ENCODE measurements at places on chromosomes 11 and 22.

DNA sequence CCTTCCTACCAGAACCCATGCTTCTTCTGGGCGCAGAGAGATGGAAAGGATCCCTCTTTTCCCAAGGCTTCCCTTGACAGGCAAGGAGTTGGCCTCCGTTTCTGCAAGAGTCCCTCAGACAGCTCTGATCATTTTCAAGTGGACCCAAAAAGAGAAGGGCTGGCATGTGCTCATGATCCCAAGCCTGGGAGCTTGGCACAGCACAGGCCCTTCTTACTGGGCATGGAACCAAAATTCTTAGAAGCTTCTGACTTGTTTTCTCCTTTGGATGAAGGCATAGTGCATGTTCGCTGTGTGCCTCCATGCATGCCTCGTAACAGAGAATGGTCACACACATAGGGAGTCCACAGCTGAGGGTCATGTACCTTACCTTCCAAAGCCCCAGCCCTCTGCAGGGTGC is 449.6 kb downstream of the MIAT start:
- H3K4me1 ChIP-seq, result no peaks in the 10 kb centered on the region
- no peak overlapping the region for H3K4me3 ChIP-seq
- peaks cover 7% of the 10 kb centered on the region for H3K27me3 ChIP-seq
- DNase-seq, result no peak
- no peaks in the 10 kb centered on the region for H3K36me3 ChIP-seq

- no peak overlapping the region for H3K27ac ChIP-seq
- peaks cover 15% of the 10 kb centered on the region for H3K4me1 ChIP-seq
Measured at GRCh38 chr11:130762638-130763037, 153.6 kb downstream of the SNX19 start.

- H3K4me1 ChIP-seq, result no peaks in the 10 kb centered on the region
- H3K36me3 ChIP-seq, result no peaks in the 10 kb centered on the region
- no peak overlapping the region for H3K27ac ChIP-seq
- no peak for DNase-seq
- no peaks in the 10 kb centered on the region for H3K27me3 ChIP-seq
- no peak overlapping the region for H3K4me3 ChIP-seq
Measured at GRCh38 chr22:48856308-48856615, 971.4 kb downstream of the BRD1 start.

DNA sequence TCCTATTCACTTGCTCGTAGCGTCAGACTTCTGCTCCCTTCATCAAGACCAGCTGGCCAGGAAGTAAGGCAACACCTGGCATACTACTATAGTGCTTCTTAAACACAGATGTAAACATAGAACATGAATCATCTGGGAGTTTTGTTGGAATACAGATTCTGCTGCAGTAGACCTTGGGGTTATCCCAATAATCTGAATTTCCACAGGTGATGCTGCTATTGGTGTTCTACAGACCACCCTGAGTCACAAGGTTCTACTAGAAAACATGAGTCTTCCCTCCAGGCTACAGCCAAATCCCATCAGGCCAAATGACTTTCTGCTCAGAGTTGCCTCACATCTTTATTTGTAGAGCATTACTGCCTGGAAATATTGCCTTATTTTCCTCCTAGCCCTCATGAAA is 175.2 kb downstream of the NELL1 start:
- no peaks in the 10 kb centered on the region for H3K27me3 ChIP-seq
- H3K4me1 ChIP-seq, result no peaks in the 10 kb centered on the region
- H3K36me3 ChIP-seq, result no peaks in the 10 kb centered on the region

GRCh38 chr11:62153087-62153395 is 29.2 kb downstream of the INCENP start:
- no peaks in the 10 kb centered on the region for H3K4me1 ChIP-seq
- no peaks in the 10 kb centered on the region for H3K27me3 ChIP-seq
- H3K27ac ChIP-seq, result no peak overlapping the region
- H3K36me3 ChIP-seq, result peaks cover 24% of the 10 kb centered on the region
- no peak overlapping the region for H3K4me3 ChIP-seq

- H3K27ac ChIP-seq, result no peak overlapping the region
- no peaks in the 10 kb centered on the region for H3K36me3 ChIP-seq
- peaks cover 30% of the 10 kb centered on the region for H3K27me3 ChIP-seq
- no peak for DNase-seq
- H3K4me3 ChIP-seq, result no peak overlapping the region
Measured at GRCh38 chr11:68680541-68681231, 3.7 kb upstream of the GAL start.

DNA sequence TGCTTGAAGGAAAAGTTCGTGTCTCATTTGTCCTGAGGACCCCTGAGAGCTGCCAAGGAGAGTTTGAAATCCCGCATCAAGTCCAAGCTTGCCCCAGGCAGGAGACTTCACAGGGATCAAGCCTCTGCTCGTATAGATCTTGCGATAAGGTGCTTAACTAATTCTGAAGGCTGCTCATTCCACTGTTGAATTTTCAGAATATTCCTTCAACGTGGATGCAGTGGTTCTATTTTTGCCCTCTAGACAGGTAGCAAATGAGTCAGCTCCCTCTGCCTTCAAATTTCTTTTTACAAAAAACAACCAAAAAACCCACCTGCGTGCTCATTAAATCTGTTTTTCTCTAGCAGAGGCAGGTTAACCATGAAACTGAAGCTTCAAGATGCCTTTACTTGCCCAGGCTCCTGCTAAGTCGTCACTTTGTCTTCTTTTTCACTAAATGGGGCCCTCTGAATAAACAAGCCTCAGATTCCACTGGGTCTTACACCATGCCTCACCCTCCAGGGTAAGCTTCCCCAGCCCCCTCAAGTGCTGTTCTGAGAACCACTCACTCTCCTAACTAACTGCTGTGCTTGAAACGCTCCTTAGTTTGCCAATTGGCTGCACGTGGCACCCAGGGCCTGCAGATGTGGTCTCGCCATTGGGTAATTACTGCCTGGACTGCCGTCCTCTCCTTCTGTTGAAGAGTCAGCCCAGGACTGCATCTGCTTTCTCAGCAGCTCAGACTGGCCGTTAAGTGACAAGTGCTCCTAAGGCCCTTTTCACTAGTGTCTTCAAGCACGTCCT is 105.0 kb downstream of the TRPC6 start:
- no peaks in the 10 kb centered on the region for H3K4me1 ChIP-seq
- H3K4me3 ChIP-seq, result no peak overlapping the region
- no peaks in the 10 kb centered on the region for H3K36me3 ChIP-seq
- H3K27ac ChIP-seq, result no peak overlapping the region
- no peaks in the 10 kb centered on the region for H3K27me3 ChIP-seq

- peaks cover 2% of the 10 kb centered on the region for H3K36me3 ChIP-seq
- H3K4me3 ChIP-seq, result no peak overlapping the region
- H3K27me3 ChIP-seq, result peaks cover 4% of the 10 kb centered on the region
- peak overlapping the region; percentile 67 for H3K27ac ChIP-seq
- peaks cover 58% of the 10 kb centered on the region for H3K4me1 ChIP-seq
Measured at GRCh38 chr11:114165326-114166230, 106.1 kb downstream of the ZBTB16 start.

- H3K27ac ChIP-seq, result no peak overlapping the region
- H3K36me3 ChIP-seq, result peaks cover 30% of the 10 kb centered on the region
- peak overlapping the region; percentile 73 for H3K4me3 ChIP-seq
Measured at GRCh38 chr11:65862941-65863888, 3.0 kb downstream of the MUS81 start.

DNA sequence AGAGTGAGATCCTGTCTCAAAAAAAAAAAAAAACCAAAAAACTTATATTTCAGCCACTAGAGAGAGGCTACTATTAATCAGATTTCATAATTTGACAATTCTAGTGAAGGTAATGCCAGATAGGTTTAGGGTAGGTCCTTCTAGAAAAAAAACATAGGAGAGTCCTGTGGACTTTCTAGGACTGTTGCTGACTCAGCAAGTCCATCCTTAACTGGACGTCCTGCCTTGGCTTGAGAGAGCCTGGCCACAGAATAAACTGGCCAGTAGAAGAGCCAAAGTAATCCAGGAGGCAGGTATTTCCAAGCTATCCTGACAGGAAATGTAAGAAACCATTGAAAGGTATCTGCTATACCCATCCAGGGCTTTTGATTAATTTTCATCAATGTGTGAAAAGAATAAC is 64.6 kb downstream of the TRIM44 start:
- H3K27me3 ChIP-seq, result no peaks in the 10 kb centered on the region
- no peak overlapping the region for H3K27ac ChIP-seq
- peaks cover 15% of the 10 kb centered on the region for H3K36me3 ChIP-seq
- H3K4me1 ChIP-seq, result peaks cover 4% of the 10 kb centered on the region
- DNase-seq, result no peak

DNA sequence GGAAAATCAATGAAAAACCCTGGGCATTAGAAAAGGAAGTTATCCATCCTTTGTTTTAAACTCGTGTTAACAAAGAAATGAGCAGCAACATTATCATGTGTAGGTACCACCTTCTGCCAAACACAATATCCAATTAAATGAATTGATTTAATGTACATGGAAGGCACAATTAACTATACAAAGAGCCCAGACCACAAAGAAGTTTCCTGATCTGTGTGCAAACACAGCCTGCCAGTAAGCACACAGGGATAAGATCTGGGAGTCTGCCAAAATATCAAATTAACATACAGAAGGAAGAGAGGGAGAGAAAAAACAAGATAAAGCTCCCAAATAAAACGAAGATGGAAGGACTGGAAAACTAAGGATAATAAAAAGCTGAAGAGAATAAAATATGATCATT is 54.1 kb upstream of the SLC25A1 start:
- no peaks in the 10 kb centered on the region for H3K36me3 ChIP-seq
- no peak overlapping the region for H3K27ac ChIP-seq
- H3K27me3 ChIP-seq, result peaks cover 19% of the 10 kb centered on the region
- H3K4me1 ChIP-seq, result no peaks in the 10 kb centered on the region

DNA sequence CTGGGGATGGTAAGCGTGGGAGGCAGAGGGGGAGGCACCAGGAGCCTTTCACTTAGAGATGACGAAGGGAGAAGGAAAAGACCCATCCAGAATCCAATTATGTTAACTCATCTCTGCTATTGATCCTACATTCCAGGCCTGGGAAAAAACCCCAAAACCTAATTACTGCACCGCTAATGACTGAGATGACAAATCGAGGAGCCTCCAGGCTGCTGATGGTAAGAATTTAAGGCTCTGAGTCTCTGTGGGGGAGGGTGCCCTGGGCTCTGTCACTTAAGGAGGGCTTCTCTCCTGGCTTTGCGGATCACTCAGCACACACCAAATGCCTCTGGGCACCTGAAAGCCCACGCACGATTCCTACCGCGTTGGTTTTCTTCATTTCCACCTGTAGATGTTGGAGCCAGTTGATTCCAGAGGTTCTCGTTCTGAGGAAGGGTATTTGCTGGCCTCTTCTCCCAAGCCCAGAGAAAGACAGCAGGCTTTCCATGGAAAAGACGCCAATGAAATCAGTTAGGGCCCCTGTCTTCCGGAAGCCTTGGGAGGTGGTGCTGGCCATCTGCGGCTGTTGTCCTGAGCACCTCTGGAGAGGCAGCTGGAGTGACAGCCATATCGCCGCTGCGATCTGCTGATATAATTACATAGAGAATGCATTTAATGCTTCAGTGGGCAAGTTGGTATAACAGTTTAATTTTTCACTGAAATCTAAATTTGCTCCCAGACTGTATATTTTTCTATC is 751.2 kb downstream of the BRD1 start:
- DNase-seq, result no peak
- no peaks in the 10 kb centered on the region for H3K4me1 ChIP-seq
- H3K4me3 ChIP-seq, result no peak overlapping the region
- H3K27me3 ChIP-seq, result no peaks in the 10 kb centered on the region
- H3K36me3 ChIP-seq, result no peaks in the 10 kb centered on the region
- no peak overlapping the region for H3K27ac ChIP-seq

DNA sequence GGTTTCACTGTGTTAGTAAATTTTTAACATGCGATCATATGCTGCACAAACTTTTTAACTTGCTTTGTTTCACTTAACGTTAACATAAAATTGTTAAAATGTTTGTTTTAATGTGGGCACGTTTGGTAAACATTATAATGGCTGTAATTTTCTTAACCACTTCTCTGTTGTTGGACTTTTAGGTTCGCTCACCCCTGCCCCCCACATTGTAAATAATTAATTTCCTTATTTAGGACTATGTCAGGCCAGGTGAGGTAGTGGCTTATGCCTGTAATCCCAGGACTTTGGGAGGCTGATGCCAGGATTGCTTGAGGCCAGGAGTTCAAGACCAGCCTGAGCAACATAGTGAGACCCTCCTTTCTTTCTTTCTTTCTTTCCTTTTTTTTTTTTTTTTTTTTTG is 6.7 kb upstream of the DIXDC1 start:
- H3K4me1 ChIP-seq, result peaks cover 34% of the 10 kb centered on the region
- no peak overlapping the region for H3K27ac ChIP-seq
- no peak overlapping the region for H3K4me3 ChIP-seq
- no peak for DNase-seq
- no peaks in the 10 kb centered on the region for H3K36me3 ChIP-seq

DNA sequence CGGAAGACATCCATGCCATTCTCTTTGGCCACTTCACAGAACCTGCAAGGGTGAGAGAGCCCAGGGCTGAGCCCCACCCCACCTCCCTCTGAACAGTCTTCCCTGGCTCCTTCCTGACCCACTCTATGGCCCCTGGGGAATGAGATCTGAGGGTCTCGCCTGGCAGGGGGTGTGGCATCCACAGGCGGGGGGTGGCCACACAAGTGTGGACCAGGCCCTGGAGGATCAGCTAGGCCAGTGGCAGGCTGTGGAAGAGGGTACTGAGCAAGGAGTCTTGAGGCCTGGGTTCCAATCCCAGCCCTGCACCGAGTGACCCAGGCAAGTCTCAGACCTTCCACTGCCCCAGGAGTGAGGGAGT is 5.6 kb upstream of the LRFN4 start:
- H3K4me1 ChIP-seq, result peaks cover 14% of the 10 kb centered on the region
- no peaks in the 10 kb centered on the region for H3K27me3 ChIP-seq
- no peak for DNase-seq
- peaks cover 2% of the 10 kb centered on the region for H3K36me3 ChIP-seq
- H3K4me3 ChIP-seq, result no peak overlapping the region

DNA sequence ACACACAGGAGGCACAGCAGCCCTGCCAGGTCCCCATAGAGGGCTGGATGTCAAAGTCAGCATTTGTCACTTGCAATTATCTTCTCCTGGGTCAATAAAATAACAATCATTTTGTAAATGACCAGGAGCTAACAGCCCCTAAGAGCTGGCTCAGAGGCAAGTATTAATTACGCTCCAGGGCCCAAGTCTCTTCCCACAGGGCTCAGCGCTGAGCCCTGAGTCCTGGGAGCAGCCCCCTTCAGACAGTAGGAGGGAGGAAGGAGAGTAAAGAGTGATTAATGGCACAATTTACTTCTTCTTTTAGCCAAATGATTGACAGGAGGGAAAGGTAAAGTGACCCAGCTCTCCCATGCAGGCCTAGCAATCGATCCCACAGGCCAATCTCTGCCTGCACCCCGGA is 99.0 kb upstream of the DRD2 start:
- H3K27me3 ChIP-seq, result peaks cover 6% of the 10 kb centered on the region
- peaks cover 2% of the 10 kb centered on the region for H3K36me3 ChIP-seq
- no peak overlapping the region for H3K27ac ChIP-seq
- H3K4me3 ChIP-seq, result no peak overlapping the region

GRCh38 chr22:24566899-24567511 is 11.2 kb downstream of the SNRPD3 start:
- H3K4me3 ChIP-seq, result no peak overlapping the region
- peaks cover 38% of the 10 kb centered on the region for H3K36me3 ChIP-seq
- no peaks in the 10 kb centered on the region for H3K27me3 ChIP-seq

GRCh38 chr11:71294846-71295600 is 42.6 kb upstream of the SHANK2 start:
- no peak overlapping the region for H3K27ac ChIP-seq
- no peaks in the 10 kb centered on the region for H3K4me1 ChIP-seq
- peaks cover 5% of the 10 kb centered on the region for H3K27me3 ChIP-seq
- H3K36me3 ChIP-seq, result no peaks in the 10 kb centered on the region
- no peak overlapping the region for H3K4me3 ChIP-seq
- DNase-seq, result no peak

GRCh38 chr11:65871811-65872548 is 620 bp downstream of the EFEMP2 start:
- peaks cover 1% of the 10 kb centered on the region for H3K27me3 ChIP-seq
- peaks cover 4% of the 10 kb centered on the region for H3K36me3 ChIP-seq
- H3K27ac ChIP-seq, result no peak overlapping the region

- H3K27ac ChIP-seq, result no peak overlapping the region
- H3K27me3 ChIP-seq, result no peaks in the 10 kb centered on the region
- H3K4me3 ChIP-seq, result no peak overlapping the region
- H3K36me3 ChIP-seq, result peaks cover 49% of the 10 kb centered on the region
- H3K4me1 ChIP-seq, result no peaks in the 10 kb centered on the region
Measured at GRCh38 chr11:72704028-72704782, 30.0 kb upstream of the PDE2A start.
